ENCODE measurements at places on chromosomes 6 and 20.

- no peak for DNase-seq
Measured at GRCh38 chr6:108968325-108969316, 120.4 kb downstream of the ARMC2 start.

GRCh38 chr6:150897400-150897943, 32.0 kb downstream of the MTHFD1L start:
- no peak for DNase-seq

- DNase-seq = no peak
Measured at GRCh38 chr6:162063666-162064065, 663.9 kb downstream of the PRKN start.

DNA sequence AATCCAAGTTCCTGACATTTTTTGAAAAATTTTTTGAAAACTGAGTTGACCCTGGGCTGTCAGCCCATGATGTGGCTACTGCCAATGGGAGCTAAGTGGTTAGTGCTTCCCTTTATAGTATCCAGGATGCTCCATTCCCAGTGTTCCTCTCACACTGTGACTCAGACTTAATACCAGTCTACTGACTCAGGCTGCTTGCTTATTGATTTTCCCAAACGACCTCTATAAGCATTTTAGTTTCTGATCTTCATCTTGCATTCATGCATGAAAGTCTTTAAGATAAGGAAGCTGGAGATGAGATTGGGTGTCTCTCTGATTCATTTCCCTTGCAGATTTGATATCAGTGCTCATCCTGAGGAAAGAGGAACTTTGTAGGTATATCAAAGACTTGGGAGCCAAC, 560.0 kb downstream of the TBC1D32 start:
- no peak for DNase-seq

GRCh38 chr6:73560853-73561407, 40.1 kb upstream of the EEF1A1 start:
- DNase-seq = no peak

GRCh38 chr6:27830212-27830599, 82.0 kb downstream of the OR2B2 start:
- no peak for DNase-seq

- no peak for DNase-seq
Measured at GRCh38 chr6:19551611-19552010, 285.6 kb upstream of the ID4 start.

All from retina (tissue), 1 donor.